Fibroblast of the aortic adventitia (primary cell): ENCODE measurements at places on chromosomes 7 and 10.

GRCh38 chr7:3657206-3657605, 356.2 kb downstream of the SDK1 start:
- DNase-seq, result no peak

- DNase-seq, result no peak
Measured at GRCh38 chr7:101580596-101580995, 48.5 kb downstream of the MYL10 start.

DNA sequence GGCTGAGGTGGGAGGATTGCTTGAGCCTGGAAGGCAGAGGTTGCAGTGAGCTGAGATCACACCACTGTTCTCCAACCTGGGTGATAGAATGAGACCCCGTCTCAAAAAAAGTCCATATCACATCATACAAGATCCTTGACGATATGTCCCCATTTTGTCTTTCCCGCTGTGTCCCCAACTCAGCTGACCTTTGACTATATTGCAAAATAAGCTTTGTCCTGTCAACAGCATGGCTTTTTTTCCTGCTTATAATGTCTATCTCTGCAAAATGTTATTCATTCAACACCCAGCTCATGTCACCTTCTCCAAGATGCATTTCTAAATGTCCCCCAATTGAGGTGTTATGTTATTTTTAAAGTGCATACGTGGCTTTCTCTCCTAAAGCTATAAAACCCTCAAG, 136.0 kb upstream of the KAT6B start:
- DNase-seq, result no peak

- DNase-seq, result no peak
Measured at GRCh38 chr7:83161186-83161585, 1.5 kb downstream of the PCLO start.

DNA sequence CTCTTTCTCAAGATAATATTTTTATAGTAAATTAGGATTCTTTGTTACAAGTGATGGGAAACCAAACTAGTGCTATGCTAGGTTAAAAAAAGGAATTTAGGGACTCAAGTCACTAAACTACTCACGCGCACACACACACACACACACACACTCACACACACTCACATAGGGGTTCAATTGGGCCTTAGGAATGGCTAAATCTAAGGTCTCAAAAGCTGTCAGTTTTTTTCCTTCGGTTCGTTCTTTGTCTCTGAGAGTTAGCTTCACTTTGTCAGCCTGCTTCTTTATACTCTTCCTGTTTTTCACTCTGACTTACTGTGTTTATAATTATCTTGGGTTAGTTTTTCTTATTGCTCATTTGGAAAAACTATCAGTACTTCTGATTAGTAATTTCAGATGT, 138.9 kb downstream of the ADK start:
- DNase-seq, result peak; percentile 42

DNA sequence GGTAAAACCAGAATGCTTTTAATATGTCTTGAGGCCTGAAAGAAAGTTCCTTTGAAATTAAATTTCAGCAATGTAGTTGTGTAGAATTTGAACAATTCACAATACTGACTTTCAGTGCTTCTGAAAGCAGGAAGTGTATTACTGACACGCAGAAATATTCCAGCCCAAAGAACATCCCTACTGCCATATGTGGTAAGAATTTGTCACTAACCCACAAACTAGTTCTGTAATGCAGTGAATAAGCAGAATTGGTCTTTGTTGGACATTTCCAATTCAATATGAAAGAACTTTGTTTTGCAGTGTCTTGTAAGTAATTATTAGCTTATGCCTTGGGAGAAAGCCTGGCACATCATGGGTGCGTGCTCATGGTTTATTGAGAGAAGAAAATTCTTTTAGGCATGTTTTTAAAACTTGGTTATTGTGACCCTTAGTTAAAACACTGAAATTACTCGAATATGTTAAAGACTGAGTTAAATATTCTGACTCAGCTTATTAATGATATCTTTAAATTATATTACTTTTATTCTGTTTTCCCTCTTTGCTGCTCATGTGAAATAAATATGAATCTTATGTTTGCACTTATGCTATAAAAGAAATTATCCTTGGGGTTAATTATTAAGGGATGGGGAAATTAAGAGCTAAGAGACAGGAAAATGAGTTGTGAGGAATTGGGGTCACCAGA, 33.4 kb downstream of the PTPN12 start:
- peak; percentile 58 for DNase-seq

GRCh38 chr10:49151025-49151445, 17.2 kb upstream of the FAM170B start:
- DNase-seq, result no peak

DNA sequence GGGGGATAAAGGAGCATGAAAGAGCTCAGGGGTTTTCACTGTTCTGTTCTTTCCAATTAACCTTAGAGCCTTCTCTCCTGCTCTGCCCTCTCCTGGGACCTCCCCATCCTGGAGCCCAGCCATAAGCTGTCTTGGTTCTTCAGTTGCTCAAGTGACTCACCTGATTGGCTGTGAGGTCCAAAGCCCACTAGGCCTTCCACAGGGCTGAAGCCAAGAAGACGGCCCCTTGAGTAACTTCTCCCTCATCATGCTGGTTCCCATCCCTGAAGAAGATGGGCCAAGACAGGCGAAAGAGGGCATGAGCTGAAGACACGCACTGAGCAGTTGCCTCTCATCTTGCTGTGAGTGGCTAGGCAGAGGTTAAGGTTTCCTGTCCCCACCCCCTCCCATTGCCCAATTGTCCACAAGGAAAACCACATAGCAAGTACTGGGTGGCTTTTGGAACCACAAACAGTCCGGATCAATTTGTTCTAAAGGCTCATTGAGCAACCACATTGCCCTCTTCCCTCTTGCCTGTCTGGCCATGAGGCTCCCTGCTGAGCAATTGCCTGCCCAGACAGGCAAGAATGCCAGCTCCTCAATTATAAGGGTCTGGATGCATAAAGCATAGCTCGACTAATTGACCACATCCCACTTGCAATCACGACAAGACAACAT, 43.9 kb upstream of the GPAM start:
- DNase-seq, result peak; percentile 64

DNA sequence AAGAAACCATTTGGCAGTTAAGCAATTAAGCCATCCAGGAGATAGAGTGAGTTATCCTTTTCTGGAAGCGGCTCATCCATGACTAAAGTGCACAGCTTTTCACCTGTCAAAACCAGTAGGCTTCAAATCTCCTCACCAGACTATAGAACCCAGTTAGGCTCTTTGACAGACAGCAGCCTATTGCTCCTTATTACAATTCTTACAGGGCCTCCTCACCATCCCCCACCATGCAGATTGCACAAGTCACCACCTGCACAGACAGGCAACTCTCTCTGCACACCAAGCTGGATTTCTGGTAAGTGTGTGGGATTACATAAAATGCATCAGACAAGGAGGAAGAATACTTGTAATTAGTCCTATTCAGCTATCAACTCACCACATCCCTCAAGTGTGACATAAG, 301.6 kb downstream of the SNX13 start:
- no peak for DNase-seq

- DNase-seq, result peak; percentile 47
Measured at GRCh38 chr10:110208614-110209453, 1.4 kb downstream of the MXI1 start.

DNA sequence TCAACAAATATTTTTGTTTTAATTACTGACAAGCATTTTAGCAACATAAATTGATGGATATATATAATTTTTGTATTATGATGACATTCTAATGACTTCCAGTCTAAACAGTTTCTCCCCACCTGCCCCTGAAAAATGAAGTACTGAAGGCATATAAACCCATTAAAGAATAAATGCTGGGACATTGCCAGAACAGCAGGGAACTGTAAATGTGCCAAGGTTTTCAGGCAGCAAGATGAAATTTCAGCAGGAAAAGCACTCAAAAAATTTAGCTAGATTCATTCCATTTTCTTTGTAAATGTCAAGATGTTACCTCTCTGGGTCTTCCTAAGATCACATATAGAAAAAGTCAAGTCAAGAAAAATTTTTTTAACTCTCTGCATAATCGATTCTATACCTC, 11.0 kb upstream of the TLL2 start:
- DNase-seq, result no peak

DNA sequence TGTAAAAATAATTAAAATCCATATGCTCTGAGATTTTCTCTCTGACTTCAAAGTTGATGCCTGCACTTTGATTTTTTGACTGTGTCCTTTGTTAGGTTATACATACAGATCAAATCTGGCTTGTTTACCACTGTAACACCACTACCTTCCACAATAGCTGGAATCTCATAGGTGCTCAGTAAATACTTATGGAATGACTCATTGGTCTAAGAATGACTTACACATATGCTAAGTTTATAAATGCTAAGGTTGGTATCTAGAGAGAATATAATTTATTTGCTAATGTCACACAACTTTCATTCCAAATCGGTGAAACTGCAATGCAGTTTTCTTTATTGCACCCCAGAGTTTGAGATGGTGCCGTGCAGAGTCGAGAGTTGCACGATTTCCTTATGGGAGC, 578.5 kb downstream of the SH2D4B start:
- DNase-seq, result no peak

DNA sequence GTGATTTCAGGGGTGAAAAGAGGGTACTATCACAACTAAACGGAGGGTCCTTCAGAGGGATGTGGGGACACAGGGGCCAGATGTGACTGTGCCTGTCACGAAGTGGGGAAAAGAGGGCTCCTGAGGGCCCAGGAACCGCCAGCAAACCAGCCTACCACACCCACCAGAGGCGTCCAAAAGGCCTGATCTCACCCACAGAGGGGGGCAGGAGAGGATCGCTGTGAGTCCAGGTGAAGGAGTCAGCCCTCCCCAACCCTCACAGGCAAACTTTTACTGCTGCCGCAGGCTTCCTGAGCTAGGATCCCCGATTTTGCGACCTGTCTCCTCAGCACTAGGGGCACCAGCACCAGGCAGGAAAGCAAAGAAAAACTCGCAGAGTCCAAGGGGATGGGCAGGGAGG, 64.7 kb downstream of the HIPK2 start:
- no peak for DNase-seq

- DNase-seq, result no peak
Measured at GRCh38 chr7:65463184-65463583, 89.5 kb downstream of the ZNF92 start.

DNA sequence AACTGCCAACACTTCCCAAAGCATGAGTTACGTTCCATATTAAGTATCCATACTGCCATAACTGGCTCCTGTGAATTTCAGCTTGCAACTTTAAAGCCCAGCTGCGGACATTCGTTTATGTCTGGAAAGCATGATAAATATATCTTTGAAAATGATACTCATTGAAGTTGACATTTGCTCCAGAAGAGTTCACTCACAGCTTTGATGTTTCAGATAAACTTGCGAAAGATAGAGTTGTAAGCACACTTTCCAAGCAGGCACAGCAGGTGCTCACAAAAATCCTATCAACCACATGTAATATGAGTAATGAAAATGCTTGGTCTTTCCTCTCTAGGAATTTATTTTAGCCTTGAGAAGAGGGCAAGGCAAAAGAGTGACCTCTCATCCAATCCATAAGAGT, 4.5 kb downstream of the CHCHD3 start:
- no peak for DNase-seq

GRCh38 chr7:139451638-139452037, 31.8 kb downstream of the KLRG2 start:
- DNase-seq, result peak; percentile 52

DNA sequence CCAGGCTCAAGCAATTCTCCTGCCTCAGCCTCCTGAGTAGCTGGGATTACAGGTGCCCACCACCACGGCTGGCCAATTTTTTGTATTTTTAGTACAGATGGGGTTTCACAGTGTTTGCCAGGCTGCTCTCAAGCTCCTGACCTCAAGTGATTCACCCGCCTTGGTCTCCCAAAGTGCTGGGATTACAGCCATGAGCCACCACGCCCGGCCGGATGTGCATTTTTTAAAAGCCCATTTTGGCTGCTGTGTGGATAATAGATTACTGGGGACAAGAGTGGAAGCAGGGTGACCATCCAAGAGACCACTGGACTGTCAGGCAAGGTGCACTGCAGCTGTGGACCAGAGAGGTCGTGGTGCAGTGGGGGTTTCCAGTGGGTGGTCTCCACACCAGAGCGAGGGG, 21.4 kb downstream of the HKDC1 start:
- DNase-seq, result peak; percentile 56

DNA sequence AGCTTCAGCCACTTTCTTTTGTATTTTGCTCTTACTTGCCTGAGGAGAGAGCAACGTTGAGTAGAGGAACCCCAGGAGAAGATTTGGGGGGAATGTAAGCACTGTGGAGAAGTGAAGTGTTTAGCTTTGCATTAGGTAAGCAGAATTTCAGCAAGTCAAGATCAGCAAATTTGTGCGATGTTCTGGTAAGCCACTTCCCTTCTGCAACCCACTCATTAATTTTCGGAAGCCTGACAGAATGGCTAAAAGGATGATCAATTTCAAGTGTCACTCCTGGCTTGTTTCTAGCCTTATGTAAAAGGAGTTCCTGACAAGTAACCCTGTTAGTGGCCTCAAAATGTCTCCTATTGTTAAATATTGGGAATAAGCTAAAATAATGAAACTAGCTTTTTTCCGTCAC, 48.5 kb upstream of the NXPH1 start:
- no peak for DNase-seq

GRCh38 chr7:154644366-154644765, 358.6 kb downstream of the PAXIP1 start:
- DNase-seq, result no peak

GRCh38 chr7:66720561-66720960, 20.0 kb upstream of the RABGEF1 start:
- no peak for DNase-seq

GRCh38 chr7:44920119-44920518, 34.8 kb upstream of the PURB start:
- no peak for DNase-seq

DNA sequence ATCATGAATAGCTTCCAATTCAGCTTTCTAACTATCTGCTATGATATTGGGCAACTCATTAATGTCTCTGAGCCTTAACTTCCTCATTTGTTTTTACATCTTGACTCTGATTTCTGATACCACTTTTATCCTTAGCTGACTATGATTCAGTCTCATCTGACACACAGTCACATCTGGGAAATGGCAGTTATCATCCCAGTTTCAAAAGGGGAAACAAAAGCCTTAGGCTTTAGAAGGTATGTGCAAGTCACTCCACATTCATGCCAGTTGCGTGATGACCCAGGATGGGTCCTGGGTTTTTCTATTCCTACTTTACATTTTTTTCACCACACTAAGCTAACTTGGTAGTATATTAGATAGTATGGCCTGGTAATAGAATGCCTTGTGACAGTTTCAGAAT, 12.7 kb downstream of the SCIN start:
- DNase-seq, result no peak

DNA sequence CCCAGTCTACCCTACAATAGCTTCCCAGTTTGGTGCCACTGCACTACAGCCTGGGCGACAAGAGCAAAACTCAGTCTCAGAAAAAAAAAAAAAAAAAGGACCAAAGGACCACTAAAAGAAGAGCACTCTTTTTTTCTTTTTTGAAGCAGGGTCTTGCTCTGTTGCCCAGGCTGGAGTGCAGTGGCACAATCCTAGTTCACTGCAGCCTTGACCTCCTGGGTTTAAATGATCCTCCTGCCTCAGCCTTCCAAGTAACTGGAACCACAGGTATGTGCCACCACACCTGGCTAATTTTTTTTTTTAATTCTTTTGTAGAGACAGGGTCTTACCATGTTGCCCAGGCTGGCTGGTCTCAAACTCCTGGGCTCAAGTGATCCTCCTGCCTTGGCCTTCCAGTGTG, 14.0 kb downstream of the PLAU start:
- no peak for DNase-seq
